Myocyte (in vitro differentiated cells): ENCODE measurements at places on chromosomes 4 and X. TPM values are rescaled to one million over a fixed set of nuclear protein-coding genes. Genes with fewer than 3 reads are reported as not detected.
A peak's percentile ranks its signal among the peaks of the same experiment; 100 is the strongest.

The SLITRK4 gene
- 2.8 and 3.5 TPM in 2 replicates for total RNA-seq

The PAGE1 gene
- total RNA-seq: not detected in 2 replicates

The F11 gene
- total RNA-seq: not detected in 2 replicates

- DNase-seq: no peak
Observed at GRCh38 chrX:27598312-27598711, 8.2 kb downstream of the DCAF8L2 start.

- no peak for DNase-seq
Observed at GRCh38 chrX:143340190-143340589, 177.1 kb downstream of the SPANXN3 start.

GRCh38 chrX:134931550-134931949 lies 59.2 kb upstream of the SMIM10 start:
- no peak for DNase-seq

DNA sequence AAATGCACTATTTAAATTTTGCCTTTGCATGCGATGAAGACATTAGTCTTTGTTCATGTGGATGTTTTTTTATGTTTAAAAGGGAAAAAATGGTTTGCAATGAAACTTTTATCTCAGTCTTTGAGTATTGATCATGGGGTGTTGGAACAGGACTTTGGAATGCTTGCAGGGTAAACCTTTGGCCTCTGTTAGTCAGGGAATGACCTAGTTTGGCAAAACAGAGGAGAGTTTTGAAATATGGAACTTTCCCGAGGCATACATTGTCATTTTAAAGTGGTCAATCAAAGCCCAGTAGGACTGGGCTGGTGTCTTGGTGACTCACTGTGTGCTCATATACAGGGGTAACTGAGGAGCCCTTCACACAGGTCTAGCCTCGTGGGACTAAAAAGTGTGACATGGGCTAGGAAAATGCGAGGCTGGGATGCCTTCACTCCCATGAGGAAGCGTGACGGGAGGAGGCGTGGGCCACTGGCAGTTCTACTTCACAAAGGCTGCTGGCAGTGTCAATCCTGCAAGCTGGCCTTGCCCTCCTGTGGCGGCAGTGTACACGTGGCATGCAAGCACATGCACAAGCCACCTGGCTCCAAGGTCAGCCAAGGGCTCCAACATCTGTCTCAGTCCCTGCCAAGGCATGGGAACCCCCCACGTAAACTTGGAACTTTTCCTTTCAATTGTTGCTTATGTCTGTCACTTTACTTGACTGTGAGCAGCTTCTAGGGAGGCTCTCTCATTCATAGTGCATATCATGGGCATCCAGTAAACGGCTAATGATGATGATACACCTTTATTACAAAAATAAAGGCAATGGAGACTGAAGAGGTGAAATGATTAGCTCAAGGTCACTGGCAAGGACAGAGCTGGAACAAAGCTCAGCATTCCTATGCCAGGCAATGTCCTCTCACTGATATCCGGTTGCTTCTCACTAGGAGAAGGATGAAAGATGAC lies 5.2 kb upstream of the F11 start:
- DNase-seq: peak; percentile 23

DNA sequence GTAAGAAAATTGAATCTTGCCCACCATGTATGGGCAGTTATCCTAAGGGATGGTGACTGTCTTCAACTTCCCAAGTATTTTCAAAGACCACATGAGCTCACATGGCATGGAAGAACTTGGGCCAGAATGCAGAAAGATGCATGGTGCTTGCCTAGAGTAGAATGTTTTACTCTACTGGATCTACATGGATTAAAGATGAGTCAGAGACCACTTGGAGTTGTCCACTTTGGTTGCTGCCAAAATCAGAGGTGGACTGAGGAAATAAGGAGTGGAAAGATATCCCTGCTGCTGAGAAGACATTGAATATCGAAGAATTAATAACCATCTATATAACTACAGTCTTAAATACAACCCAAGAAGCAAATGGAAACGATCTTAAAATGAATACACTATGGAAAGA lies 498.1 kb downstream of the NLGN4X start:
- peak; percentile 14 for DNase-seq

The SYAP1 gene
- total RNA-seq: 15.6 and 18.5 TPM in 2 replicates

The CSAG3 gene
- total RNA-seq: not detected in 2 replicates

The SLC34A2 gene
- total RNA-seq: not detected in 2 replicates
